ENCODE measurements at places on chromosomes 4 and X.

- DNase-seq, result no peak
Observed at GRCh38 chr4:159145318-159145991, 42.6 kb downstream of the RAPGEF2 start.

DNA sequence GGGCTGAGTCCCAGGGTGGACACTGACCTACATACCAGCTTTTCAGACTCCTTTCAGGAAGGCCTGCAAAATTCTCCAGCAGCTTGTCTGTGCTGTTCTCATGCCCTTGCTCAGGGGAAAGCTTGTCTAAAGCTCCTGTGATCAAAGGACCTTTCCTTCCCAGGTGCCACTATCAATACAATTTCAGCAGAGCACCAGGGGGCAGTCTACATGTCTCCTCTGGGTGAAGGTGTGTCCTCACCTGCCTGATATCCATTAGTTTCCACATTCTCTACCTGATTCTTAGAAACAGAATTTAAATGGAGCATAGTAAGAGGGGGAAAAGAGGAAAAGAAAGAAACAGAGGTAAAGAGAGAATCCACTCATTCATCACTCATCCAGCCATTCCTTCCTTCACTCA, 114.2 kb downstream of the PPARGC1A start:
- no peak for DNase-seq

- peak; percentile 26 for DNase-seq
Observed at GRCh38 chr4:128061566-128062536, 739 bp downstream of the LARP1B start.

- no peak for DNase-seq
Observed at GRCh38 chr4:13944095-13944511, 316.6 kb upstream of the BOD1L1 start.

GRCh38 chrX:47222751-47223350, 4.4 kb downstream of the CDK16 start:
- no peak for DNase-seq

- DNase-seq, result no peak
Observed at GRCh38 chr4:123455360-123455759, 58.8 kb downstream of the SPRY1 start.

DNA sequence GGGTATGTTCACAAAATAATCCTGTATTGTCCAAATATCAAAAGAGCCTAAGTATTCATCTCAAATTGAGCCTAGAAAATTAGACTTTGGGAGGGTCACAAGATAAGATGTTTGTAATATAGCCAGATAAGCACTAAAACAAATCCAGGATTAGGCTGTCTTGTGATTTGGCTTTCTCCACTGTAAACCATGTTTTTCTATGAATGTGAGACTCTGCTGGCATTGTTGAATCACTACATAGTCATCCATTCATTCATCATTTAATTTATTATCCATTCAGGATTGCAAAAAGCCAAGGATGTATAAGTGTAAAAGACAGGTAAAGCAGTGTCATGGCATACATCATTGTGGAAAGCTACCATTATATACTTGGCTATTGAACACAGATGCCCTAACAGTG, 148.0 kb downstream of the GRID2 start:
- no peak for DNase-seq

DNA sequence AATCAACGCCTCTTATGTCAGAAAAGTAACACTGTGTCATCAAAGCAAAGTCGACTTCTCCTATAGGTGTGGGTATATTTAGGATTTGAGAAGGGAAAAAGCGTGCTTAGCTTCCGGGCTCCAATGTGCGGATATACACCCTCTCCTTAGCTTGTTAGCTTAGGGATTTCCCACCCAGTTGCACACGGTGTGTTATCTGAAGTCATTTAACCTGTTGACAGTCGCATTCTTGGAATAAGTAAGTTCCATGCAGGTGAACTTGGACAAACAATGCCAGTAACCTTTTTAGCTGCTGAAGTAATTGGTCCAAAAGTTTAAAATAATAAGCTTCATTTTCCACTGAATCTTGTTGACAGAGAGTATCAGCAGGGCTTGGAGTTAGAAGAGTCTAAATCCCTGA, 113.7 kb downstream of the SHROOM3 start:
- DNase-seq, result no peak

- DNase-seq, result no peak
Observed at GRCh38 chr4:48118081-48118480, 16.0 kb downstream of the TXK start.

DNA sequence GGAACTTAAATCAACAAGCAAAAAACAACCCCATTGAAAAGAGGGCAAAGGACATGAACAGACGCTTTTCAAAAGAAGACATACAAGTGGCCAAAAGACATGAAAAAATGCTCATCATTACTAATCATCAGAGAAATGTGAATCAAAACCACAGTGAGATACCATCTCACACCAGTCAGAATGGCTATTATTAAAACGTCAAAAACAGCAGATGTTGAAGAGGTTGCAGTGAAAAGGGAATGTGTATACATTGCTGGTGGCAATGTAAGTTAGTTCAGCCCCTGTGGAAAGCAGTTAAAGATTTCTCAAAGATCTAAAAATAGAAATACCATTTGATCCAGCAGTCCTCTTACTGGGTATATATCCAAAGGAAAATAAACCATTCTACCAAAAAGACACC, 22.6 kb downstream of the RTL9 start:
- no peak for DNase-seq

DNA sequence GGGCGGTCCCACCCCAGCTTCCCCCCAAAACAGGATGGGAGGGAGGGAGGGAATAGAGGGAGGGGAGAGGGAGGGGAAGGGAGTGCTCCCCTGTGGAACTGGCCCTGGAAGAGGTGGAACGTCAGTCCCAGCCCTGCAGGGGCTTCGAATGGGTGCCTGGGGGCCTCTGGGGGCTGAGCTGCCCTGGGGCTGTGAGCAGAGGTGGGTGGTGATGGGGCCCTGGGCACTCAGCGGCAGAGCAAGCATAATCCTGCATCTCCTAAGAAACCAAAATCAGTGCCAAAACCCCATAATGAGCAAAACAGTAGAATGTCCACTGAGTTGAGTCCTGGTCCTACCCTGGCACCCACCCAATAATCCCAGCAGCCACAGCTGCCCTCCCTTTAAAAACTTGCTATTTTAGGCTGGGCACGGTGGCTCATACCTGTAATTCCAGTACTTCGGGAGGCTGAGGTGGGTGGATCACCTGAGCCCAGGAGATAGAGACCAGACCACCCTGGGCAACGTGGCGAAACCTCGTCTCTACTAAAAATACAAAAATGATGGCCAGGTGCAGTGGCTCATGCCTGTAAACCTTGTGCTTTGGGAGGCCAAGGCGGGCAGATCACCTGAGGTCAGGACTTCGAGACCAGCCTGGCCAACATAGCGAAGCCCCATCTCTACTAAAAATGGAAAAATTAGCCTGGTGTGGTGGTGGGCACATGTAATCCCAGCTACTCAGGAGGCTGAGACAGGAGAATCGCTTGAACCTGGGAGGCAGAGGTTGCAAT, 11.1 kb downstream of the DOK7 start:
- no peak for DNase-seq

DNA sequence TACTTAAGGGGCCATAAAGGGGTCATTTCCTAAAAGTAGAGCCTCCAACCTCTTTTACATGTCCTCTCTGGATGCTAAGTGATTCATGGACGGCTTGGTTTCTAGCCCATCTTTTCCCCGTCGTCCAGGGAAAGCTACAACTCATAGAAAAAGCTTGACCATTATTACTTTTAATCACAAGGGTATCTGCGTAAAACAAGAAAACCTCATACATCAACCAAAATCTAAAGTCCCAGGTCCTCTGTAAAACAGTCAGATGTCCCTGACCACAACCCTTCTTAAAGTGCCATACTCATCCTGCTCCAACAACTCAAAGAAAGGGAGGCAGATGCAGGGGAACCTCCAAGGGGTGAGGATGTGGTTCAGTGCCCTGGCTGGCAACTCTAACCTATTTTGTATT, 29.6 kb downstream of the ADGRA3 start:
- DNase-seq, result no peak

- DNase-seq, result no peak
Observed at GRCh38 chr4:182276210-182277109, 33.3 kb downstream of the TENM3 start.

DNA sequence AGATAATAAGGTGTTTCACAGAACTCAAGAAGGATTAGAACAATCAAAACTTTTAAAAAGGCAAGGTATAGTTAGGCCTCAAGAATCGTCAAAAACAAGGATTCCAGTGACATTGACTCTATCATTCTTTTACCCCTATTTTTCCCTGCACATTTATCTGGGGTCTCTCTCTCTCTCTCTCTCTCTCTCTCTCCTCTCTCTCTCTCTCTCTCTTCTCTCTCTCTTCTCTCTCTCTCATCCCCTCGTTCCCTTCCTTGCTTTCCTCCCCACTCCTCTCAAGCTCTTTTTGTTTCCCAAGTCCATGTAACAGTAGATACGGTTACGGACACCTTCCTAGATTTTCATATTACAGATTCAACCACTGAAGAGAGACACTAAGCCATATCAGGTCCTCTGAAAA, 3.2 kb upstream of the TMLHE start:
- no peak for DNase-seq

GRCh38 chr4:87236861-87237260, 16.4 kb upstream of the KLHL8 start:
- no peak for DNase-seq

- peak; percentile 15 for DNase-seq
Observed at GRCh38 chr4:76301068-76301774, 5.3 kb upstream of the STBD1 start.

DNA sequence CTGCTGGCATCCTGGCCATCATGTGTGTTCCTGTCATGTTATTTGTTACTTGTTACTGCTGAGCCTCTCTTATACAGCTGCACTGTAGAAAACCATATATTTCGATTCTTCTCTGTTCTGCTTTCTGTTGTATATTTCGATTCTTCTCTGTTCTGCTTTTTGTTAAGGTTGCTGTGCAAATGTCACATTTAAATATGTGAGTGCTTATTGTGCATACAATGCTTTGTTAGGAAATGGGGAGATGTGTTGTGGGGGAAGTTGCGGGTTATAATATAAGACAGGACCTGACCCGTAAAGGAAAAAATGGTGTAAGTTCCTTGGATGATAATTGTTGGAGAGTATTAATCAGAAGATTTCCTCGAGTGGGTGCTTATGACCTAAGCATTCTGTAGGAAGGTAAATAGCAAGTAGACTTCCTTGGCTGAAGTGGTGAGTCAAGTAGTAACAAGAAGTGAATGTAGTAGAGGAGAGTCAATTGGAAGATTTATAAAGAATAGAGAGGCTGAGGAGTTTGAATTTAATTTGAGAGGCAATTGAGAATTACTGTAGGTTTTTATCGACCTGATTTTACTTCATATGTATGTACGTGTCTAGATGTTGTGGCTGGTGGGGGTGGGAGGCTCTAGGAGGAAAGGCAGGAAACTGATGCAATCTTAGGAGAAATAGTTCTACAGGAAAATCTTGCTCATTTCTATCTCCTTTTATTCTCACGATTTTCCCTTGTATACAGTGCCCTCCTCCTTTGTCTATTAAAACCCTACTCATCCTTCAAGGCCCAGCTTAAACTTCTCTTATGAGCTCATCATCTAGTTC, 8.5 kb downstream of the OGT start:
- DNase-seq, result no peak

DNA sequence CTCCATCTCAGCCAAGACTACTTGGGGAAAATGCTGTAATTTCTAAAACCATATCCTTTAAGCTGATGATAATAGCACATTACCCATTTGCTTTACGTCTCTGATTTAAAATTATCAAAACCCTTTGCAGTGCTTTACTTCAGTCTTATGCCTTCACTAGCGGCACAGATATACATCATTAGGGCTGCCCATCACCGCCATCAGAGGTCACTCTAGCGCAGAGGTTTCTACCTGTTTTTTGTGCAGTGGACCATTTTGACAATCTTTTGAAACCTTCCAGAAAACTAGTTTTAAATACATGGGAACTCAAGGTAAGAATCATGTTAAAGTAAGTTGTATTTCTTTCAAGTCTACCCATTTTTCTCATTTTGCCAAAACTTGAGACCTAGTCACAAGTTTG, 592.5 kb downstream of the PPARGC1A start:
- DNase-seq, result no peak

DNA sequence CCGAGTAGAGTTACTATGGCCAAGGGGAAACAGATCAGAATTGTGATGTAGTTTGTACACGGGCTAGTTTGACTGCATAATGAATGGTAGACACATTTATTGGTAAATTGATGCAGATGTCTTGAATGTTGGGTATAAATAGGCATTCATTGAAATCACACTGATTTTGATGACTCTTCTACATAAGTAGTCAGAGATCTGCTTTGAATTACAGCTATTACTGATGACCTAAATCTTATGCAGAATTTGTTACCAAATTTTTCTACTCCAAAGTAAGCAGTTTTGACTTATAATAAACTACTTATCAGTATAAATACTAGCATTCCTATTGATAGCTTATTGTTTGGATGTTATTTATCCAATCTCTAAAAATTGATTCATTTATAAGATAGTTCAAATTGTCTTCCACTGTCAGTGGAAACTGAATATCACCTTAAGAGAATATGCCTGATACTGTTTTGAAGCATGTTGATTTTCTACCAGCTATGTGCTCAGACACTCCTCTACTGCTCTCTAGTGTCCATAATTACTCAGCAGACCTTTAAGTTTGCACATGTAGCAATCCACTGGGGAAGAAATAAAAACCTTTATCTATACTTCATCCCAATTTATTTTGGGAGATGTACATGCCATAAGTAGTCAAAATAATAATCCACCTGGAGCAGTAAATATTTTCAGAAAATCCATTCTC, 120.3 kb downstream of the RASL11B start:
- no peak for DNase-seq

DNA sequence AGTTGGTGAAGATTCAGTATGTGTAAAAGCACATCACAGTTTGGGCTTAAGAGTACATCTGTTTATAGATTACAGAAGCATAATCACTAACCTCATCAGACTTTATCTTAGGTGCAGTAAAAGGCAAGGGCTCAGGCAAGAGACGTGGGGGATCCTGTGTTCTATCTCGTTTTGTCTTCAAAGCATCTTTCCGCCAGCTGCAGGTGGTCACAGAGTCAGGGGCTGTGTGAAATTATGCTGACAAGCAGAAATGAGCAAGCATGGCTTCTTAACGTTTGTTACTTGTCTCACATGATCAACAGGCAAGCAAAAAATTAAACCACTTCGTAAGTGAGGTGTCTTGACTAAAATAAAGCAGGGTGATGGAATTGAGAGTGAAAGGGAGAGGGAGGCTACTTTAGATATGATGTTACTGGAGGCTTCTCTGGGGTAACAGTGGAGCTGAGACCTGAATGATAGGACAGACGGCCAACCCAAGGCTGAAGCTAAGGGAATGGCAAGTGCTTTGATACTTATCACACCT, 1.4 kb upstream of the TEC start:
- no peak for DNase-seq

GRCh38 chr4:44668526-44668925, 9.7 kb upstream of the GUF1 start:
- no peak for DNase-seq

DNA sequence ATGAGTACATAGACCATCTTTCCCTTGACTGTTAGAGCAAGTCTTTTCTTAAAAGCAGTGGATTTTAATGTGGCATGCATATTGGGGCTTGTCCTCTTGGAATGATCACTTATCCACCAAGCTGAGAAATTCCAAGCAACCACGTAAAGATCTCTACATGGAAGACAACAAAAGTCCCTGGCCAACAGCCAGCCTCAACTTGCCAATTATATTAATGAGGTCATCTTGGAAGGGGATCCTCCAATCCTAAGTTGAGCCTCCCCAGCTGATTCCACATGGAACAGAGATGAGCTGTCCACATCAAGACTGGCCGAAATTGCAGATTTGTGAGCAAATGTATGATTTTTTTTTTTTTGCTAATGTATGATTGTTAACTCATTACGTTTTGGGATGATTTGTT, 20.6 kb upstream of the FTHL17 start:
- no peak for DNase-seq
